ENCODE measurements at places on chromosomes 12 and 14. TPM values are rescaled to one million over a fixed set of nuclear protein-coding genes. Genes with fewer than 3 reads are reported as not detected.

DNA sequence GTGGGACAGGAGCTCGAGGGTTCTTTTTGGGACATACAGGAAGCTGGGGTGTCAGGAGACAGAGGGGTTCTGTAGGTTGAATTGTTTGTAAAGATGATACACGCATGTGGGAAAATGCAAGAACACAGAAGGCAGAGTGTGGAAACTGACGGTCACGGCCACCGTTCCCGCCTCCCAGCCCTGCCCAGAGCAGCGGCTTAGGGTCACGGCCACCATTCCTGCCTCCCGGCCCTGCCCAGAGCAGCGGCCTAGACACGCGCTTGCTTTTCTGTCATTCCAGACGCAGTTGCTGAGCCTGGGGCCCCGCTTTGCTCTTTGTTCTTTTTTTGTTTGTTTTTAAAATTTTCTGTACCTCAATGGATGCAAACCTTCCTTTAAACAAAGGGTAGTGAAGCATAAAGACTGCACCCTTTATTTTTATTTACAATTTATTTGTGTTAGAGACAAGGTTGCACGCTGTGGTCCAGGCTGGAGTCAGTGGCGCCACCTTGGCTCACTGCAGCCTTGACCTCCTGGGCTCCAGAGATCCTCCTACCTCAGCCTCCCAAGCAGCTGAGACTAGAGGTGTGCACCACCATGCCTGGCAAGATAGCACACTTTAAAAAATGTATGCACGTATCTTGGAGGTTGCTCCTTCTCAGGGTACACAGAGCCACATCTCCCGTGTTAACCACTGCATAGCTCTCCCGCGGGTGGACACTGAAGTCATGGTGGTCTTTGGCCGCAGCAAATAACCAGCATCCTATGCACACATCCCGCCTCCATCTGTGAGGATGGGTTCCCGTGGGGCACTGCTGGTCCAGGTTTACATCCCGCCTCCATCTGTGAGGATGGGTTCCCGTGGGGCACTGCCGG lies 142.3 kb downstream of the ADGRD1 start:
- DNase-seq, result no peak

- DNase-seq, result no peak
Measured at GRCh38 chr12:93743999-93744689, 67.0 kb downstream of the CRADD start.

CCDC197 gene
- not detected for total RNA-seq

DNA sequence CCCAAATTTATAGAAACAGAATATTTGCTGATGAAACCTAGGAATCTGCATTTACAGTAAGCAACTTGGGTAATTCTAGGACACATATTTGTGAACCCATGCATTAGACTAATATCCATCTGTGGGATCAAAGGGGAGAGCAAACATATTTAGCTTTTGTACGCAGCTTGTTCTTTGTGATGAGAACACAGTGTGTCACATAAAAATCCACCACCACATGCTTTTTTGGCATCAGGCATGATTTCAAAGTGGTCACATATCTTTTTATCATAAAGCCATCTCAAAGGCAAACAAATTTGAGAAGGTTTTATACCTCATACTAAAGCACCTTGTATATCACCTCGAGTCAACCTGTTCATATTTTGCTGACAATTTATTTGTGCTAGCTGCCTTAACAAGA lies 15.7 kb downstream of the DNAL1 start:
- DNase-seq, result no peak

GRCh38 chr12:131607658-131608447 lies 103.0 kb upstream of the SFSWAP start:
- no peak for DNase-seq

DNA sequence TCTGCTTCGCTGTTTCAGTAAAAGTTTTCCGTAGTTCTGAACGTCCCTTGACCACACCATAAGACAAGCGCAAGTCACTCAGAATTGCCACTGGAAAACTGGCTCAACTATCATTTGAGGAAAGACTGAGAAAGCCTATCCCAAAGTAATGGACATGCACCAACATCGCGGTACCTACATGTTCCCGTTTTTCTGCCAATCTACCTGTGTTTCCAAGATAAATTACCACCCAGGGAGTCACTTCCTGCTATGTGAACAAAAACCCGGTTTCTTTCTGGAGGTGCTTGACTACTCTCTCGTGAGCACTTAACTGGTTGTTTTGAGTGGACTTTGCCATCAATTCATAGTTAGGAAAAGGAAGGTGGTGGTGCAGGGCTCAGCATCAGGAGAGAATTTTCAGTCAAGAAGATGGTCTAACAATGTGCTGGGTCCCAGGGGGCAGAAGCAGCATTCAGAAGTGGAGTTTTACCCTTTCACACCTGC lies 1.4 kb downstream of the EGLN3 start:
- peak; percentile 7 for DNase-seq

GRCh38 chr14:40616579-40616978 lies 990.1 kb upstream of the LRFN5 start:
- no peak for DNase-seq

- DNase-seq, result no peak
Measured at GRCh38 chr12:105204916-105205315, 31.1 kb downstream of the APPL2 start.

C14orf180 gene
- total RNA-seq, result 0.56 TPM

OR10P1 gene
- total RNA-seq, result not detected

GRIP1 gene
- total RNA-seq, result 17.2 TPM

TAS2R31 gene
- total RNA-seq, result 11.4 TPM

DNA sequence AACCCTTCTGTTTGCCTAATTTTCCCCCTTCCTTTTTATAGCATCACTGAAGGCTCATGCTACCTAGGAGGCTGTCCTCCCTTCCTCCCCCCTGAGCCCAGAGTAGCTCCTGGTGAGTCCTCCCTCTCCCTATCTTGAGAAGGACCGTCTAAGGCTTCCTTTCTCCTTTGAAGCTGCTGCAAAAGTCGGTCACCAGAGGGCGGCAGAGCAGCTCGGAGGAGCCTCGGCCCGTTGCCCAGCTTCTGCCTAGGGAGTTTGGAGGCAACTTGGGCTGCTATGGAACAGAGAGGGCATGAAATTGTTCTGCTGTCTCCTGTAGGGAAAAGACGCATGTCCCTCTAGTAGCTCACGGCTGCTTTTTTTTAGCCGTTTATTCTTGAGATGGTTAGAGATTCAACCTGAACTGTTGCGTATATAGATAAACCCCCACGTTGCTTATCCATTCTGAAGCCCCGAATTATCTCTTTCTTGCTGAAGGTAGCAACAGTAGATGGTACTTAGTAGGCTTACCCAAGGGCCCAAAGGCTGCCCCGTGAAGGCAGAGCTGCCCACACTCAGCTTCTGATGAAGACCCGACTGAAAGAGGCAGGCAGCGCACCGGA lies 5.7 kb downstream of the WNT5B start:
- DNase-seq, result peak; percentile 82

- no peak for DNase-seq
Measured at GRCh38 chr14:92464156-92464555, 49.4 kb upstream of the RIN3 start.

TMEM233 gene
- 7.9 TPM for total RNA-seq

DNA sequence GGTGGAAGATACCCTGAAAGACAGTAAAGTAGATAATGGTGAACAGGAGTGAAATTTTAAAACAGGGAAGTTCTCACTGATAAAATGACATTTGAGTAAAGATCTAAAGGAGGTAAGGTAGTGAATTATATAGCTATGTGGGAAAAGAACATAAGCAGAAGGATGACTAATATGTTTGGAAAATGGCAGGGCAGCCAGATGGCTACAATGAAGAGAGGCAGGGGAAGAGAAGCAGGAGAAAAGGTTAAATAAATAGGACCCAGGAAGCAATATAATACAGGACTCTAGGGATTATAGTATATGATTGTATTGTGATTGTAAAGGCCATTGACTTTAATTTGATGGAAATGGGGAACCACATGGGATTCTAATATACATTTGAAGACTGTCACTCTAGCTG lies 33.0 kb downstream of the SCFD1 start:
- no peak for DNase-seq

GRCh38 chr12:104750061-104750460 lies 208.0 kb downstream of the SLC41A2 start:
- no peak for DNase-seq

- peak; percentile 90 for DNase-seq
Measured at GRCh38 chr12:32535288-32535999, 136.1 kb downstream of the FGD4 start.

DNA sequence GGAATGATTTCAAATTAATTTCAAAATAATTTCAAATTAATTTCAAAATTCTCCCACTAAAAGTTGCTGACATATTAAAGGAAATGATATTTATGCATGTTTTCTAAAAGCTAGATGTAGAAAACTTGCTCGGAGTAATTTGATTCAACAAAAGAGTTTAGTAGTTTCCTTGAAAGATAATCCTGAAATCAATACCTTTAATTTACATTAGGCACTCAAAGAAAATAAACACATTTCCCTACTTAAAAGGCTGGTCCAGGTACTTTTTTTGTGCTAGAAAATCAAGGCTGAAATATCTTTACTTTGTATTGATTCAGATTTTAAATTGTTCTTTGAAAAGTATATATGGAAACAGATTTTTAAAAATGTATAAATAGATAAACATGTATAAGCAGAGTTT lies 370.5 kb downstream of the RAD51B start:
- DNase-seq, result no peak

Measured in thyroid gland (tissue), 4 donors.